ENCODE measurements at places on chromosomes 16 and 17. TPM values are rescaled to one million over a fixed set of nuclear protein-coding genes. Genes with fewer than 3 reads are reported as not detected.
A peak's percentile ranks its signal among the peaks of the same experiment; 100 is the strongest.

- no peak for DNase-seq
Observed at GRCh38 chr16:68526143-68526781, 12.8 kb upstream of the ZFP90 start.

ARHGDIA gene
- 288 TPM for total RNA-seq

- no peak for DNase-seq
Observed at GRCh38 chr16:53884748-53885147, 180.8 kb downstream of the FTO start.

ENPP7 gene
- not detected for total RNA-seq

- DNase-seq = no peak
Observed at GRCh38 chr16:11107780-11108465, 148.1 kb downstream of the SOCS1 start.

GRCh38 chr17:76714822-76715495 lies 4.2 kb upstream of the MXRA7 start:
- DNase-seq = peak; percentile 82

GRCh38 chr16:337437-337836 lies 15.1 kb downstream of the AXIN1 start:
- no peak for DNase-seq

CLEC3A gene
- not detected for total RNA-seq

- no peak for DNase-seq
Observed at GRCh38 chr17:56109836-56110235, 43.4 kb upstream of the ANKFN1 start.

ABCC11 gene
- total RNA-seq = 1.5 TPM

GRCh38 chr16:87856791-87857228 lies 12.5 kb downstream of the SLC7A5 start:
- no peak for DNase-seq

SECTM1 gene
- total RNA-seq = 0.37 TPM

DNA sequence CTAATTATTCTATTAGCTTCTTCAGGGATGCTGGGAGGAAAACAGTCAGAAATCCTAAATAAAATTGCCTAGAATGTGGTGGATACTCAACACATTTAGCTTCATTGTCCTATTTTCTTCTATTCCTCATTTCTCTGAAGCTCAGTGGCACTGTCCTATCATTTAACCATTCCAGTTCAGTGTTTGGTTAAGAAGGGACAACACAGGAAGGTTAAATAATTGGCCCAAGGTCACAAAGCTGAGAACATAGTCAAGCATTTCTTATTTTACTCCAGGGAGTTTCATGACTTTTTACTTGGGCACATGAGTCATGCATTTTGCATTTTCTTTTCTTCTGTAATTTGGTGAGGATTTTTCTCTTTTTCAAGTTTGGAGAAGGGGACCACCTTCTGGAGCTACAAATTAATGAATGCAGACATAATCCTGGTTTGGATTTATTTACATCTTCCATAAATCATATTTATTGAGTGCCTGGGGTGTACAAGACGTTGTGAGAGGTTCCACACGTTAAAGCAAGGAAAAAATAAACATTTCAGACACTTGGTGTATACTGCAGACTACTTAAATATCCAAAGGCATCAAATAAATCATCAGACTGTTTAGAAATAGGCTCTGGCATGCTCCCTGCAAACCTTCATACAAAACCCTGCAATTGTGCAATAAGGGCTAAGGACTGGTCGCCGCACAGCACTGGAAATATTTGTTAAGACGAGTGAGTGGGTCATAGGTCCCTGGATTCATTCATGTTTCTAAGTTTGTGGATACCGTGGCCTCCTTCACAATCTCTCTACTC lies 263.9 kb downstream of the MAF start:
- no peak for DNase-seq

- DNase-seq = no peak
Observed at GRCh38 chr17:273981-274832, 78.4 kb downstream of the RPH3AL start.

GRCh38 chr16:80148826-80149225 lies 392.0 kb upstream of the DYNLRB2 start:
- DNase-seq = no peak

- no peak for DNase-seq
Observed at GRCh38 chr16:82157534-82157812, 12.6 kb downstream of the MPHOSPH6 start.

GRCh38 chr17:80361495-80362220 lies 53.3 kb upstream of the ENDOV start:
- DNase-seq = peak; percentile 53

ARL5C gene
- total RNA-seq = not detected

CLEC10A gene
- not detected for total RNA-seq

DNA sequence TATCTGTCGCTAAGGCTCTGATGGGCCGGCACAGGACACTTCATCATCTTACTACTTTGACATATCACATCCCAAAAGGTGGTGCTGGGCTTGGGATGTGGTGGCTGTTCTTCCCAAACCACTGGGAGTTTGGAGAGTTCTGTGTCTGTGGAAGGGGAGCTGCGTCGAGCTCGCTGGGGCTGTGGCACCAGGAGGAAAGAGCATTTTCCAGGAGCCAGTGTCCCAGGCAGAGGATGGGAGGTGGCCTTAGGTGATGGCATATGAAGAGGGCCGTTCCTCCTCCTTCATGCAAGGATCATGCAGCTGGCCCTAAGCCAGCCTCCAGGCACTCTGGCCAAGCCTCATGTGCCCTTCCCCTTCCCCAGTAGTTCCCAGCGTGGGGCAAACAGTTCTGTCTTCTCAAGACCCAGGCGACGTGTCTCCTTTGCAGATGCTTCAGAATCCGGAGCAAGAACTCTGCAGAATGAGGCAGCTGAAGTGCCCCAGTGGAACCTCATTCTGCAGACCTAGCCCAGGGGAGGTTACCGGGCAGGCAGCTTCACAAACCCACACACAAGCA lies 89.4 kb upstream of the TNRC6C start:
- no peak for DNase-seq

- DNase-seq = no peak
Observed at GRCh38 chr17:54882371-54882770, 18.3 kb upstream of the TOM1L1 start.

GRCh38 chr16:8113843-8114242 lies 476.5 kb downstream of the TMEM114 start:
- no peak for DNase-seq

AP1G1 gene
- total RNA-seq = 49.3 TPM

CORO6 gene
- total RNA-seq = 0.13 TPM

DNA sequence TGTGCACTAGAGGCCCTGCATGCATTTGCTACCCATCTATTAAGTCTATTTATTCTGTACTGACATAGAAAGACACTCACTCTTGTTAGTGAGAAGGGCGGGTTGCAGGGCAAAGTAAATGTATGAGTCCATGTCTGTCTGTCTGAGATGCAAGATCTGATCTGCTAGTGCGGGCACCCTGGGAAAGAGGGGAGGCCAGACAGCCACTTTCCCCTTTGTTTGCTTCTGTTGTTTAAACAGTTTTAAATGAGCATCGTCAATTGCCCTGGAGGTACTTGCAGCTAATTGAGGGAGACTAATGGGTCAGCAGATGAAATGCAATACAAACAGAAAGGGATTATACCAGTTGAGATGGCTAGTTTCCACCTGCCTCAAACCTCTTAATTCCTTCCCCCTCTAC lies 24.9 kb downstream of the SCNN1G start:
- no peak for DNase-seq

DNA sequence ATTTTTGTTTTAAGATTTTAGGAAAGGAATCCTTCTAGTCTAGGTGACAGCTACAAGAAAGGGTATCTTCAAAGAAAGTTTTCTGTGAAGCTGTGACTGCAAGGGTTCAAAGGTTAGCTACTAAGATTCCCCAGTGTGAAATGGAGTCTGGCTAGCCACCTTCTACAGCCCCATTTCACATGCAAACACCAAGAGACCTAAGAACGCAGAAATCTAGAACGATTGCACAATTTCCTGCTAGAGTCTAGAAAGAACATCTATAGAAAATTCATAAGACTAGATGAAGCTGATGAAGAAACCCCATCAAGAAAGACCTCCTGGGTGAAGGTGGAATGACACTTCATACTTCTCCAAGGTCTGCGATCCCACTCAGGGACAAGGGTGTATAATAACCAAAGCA lies 77.1 kb downstream of the STX8 start:
- no peak for DNase-seq

CD7 gene
- total RNA-seq = not detected

DNA sequence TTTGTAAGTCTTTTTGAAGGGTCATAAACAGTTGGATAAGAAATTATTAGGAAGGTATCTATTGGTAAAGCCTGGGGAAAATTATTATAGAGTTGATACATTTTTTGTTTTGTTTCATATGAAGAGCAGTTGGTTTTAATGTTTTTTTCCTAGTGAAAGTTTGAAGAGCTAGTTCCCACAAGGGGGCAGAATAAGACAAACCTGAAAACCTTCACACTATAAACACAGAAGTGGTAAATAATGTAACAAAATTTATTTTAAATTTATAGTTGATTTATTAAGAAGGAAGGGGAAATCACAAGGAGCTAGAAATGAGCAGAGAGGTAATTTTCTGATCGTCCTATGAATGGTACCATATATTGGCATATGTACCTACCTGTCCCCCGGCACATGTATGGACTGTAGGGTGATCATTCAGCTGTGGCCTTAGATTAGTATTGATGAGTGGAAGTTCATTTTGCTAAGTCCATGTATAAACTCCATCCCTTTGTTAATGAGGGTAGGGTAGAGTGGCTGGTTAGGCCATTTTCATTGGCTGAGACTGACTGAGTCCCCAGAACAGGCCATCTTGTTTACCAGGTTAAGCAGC lies 116.3 kb downstream of the TANC2 start:
- peak; percentile 68 for DNase-seq

GRCh38 chr17:82835122-82835521 lies 4.7 kb downstream of the ZNF750 start:
- no peak for DNase-seq

DNA sequence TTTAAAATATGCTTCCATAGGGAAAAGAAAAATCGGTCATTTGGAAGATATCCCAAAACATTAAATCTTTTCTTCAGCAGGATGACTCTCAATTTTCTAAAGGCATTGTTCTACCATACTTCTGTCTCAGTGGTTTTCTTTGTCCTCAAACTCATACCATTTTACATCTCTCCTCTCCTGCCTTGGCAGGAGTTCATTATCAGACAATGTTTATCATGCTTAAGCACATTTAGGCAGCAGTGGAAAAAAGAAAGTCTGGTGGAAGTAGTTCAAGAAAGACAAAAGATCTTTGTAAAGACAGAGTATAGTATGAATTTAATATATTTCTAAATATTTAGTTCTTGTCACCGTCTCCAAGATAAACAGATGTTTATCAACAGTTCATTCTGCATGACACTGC lies 68.2 kb downstream of the CDK12 start:
- DNase-seq = no peak

Measured in SK-MEL-5 (cell line).